Spleen (tissue), 13 donors: ENCODE measurements at places on chromosomes 4 and X.

DNA sequence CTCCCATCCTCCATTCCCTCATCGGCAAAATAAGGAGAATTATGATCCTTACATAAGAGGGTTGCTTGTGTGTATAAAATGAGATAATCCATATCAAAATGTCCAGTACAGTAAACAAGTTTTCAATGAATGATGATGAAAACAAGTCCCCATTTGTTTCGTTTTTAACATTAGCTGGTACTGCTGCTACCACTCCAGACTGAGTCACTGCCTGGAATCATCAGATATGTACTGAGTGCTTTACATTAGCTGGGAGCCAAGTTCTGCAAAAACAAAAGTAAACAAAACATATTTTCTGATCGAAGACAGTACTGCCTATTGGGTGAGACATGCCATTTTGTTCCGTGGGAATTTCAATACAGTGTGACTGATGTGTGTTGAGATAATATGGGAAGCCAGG is 123.2 kb upstream of the IGFBP7 start:
- no peak for DNase-seq
- H3K36me3 ChIP-seq: no peaks in the 10 kb centered on the region
- no peaks in the 10 kb centered on the region for H3K27me3 ChIP-seq
- H3K27ac ChIP-seq: no peak overlapping the region

DNA sequence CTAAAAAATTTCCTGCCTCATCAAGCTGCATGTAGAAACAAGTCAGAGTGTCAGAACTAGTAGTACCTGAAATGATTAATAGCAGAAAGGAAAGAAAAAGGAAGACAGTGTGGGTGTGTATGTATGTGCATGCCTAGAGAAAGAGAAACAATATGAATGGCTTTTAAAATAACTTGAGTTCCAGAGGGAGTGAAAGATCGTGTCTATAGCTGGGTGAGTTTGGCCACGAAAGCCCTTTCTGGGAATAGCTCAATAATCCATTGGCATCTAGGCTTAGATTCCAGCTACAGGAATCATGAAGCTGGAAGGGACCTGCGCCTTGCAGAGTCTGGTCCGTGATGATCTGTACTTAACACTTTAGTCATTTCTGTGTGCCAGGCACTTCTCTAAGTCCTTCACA is 195.6 kb downstream of the RAPGEF2 start:
- no peak overlapping the region for H3K27ac ChIP-seq
- DNase-seq: no peak
- no peaks in the 10 kb centered on the region for H3K4me1 ChIP-seq
- no peaks in the 10 kb centered on the region for H3K27me3 ChIP-seq
- H3K4me3 ChIP-seq: no peak overlapping the region

DNA sequence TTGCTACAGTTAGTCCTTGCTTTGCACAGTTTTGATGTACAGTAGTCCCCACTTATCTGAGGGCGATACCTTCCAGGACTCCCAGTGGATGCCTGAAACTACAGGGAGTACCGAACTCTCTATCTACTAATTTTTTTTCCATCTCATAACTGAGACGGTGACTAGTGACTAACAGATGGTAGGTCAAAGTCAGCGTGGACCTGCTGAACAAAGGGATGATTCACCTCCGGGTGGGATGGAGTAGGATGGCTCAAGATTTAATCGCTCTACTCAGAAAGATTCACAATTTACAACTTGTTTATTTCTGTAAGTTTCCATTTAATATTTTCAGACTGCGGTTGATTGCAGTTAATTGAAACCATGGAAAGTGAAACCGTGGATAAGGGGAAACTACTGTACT is 655.8 kb downstream of the ZNF674 start:
- no peak overlapping the region for H3K27ac ChIP-seq
- no peak for DNase-seq
- H3K27me3 ChIP-seq: no peaks in the 10 kb centered on the region
- H3K4me3 ChIP-seq: no peak overlapping the region
- H3K4me1 ChIP-seq: no peaks in the 10 kb centered on the region

GRCh38 chr4:152352622-152353116 is 183.2 kb downstream of the FBXW7 start:
- H3K4me3 ChIP-seq: peak overlapping the region; percentile 29
- no peaks in the 10 kb centered on the region for H3K27me3 ChIP-seq
- DNase-seq: peak; percentile 69
- peak overlapping the region; percentile 62 for H3K27ac ChIP-seq
- no peaks in the 10 kb centered on the region for H3K36me3 ChIP-seq

DNA sequence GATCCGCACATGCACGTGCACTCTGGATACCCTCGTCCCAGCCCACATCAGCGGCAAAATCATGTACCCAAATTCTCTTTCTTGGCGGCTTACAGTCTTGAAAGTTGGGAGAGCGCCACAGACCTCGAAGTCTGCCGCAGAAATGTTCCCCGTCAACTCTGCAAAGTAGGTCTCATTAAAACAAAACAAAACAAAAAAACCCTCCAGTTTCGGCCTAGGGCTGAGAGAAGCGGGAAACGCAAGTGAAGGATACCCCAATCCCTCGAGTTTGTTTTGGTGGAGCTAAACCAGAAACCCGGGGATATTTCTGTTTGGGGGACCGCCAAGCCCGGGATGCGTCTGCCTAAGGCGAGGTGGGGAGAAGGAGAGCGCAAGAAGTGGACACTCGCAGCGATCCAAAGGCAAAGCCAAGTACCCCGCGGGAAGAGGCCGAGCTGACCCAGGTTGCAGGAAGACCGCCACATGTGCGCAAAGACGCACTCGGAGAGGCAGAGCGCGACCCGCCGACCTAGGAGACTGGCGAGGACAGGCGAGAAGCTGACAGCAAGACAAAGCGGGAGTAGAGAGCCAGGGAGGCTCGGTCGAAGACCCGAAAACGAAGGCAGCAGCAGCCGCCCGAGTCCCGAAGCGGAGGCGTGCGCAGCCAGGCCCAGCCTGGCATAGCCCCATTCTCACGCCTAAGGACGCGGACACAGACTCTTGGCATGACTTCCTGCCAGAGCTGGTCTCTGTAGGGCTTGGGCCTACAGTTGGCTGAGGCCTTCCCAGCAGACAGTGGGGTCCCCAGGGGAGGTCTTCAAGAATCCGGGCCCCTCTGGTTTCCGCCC is 49.6 kb upstream of the BCOR start:
- peaks cover 42% of the 10 kb centered on the region for H3K27me3 ChIP-seq
- H3K36me3 ChIP-seq: no peaks in the 10 kb centered on the region
- H3K4me3 ChIP-seq: no peak overlapping the region
- H3K4me1 ChIP-seq: peaks cover 49% of the 10 kb centered on the region

DNA sequence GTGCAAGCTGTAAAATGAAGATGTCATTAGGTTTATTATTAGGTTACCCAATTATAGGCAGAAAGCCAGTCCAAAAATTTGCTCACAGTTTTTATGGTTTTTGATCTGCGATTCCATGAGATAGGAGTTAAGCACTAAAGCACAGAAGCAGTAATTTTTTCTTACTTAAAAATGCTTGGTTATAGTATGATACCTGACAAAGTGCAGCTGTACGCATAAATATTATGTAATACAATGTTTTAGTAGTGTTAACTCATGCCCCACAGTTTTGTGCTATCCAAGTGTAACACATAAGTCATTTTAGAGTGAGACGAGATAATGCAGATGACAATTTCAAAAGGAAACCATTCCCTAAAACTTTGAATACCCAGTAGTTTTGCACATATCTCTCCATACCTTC is 357.8 kb downstream of the TMA16 start:
- H3K4me1 ChIP-seq: no peaks in the 10 kb centered on the region
- no peaks in the 10 kb centered on the region for H3K27me3 ChIP-seq
- no peak for DNase-seq
- no peak overlapping the region for H3K27ac ChIP-seq
- no peak overlapping the region for H3K4me3 ChIP-seq

GRCh38 chrX:26026179-26026578 is 112.0 kb upstream of the MAGEB18 start:
- no peak for DNase-seq
- no peak overlapping the region for H3K4me3 ChIP-seq
- H3K27ac ChIP-seq: no peak overlapping the region
- no peaks in the 10 kb centered on the region for H3K36me3 ChIP-seq

DNA sequence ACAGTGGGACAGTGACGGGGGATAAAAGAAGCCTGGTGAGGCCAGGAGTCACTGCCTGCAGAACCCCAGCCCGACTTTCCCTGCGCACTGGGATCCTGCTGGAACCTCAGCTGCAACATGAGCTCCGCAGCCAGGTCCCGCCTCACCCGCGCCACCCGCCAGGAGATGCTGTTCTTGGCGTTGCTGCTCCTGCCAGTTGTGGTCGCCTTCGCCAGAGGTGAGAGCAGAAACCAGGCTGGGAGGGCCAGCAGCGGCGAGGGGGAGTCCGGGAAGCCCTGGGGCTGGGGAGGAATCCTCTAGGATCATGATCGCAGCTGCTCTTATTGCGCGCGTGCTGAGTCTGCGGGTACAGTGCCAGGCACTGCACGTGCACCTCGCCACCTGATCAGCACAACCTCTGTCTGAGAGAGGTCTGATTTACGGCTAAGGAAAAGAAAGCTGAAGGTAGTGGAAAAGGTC is at the start of gene PF4V1:
TSS of gene PF4V1 (plus strand) at position 51 of the 459 bp plus-strand sequence. CDS start at position 118, 67 bp downstream.
- no peaks in the 10 kb centered on the region for H3K27me3 ChIP-seq
- peak; percentile 75 for DNase-seq
- no peaks in the 10 kb centered on the region for H3K4me1 ChIP-seq

DNA sequence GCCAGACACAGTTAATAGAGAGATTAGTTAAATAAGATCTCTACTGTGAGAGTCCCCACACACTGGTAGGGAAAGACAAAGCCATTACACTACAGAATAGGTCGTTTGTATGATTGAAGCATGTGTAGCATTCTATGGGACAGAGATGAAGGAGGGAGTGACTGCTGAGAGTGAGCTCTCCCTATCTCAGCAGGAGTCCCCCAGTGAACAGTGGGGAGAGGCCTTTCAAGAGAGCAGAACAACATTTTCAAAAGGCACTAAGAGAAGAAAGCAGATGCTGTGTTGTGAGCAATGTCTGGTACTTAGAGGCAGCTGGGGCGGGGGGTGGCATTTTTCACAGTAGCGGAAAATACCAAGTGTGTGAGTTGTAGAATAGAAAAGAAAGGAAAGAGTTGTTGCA is 413.6 kb downstream of the AFF2 start:
- H3K27me3 ChIP-seq: no peaks in the 10 kb centered on the region
- no peaks in the 10 kb centered on the region for H3K4me1 ChIP-seq
- no peak for DNase-seq
- no peak overlapping the region for H3K4me3 ChIP-seq
- no peak overlapping the region for H3K27ac ChIP-seq
